ENCODE measurements at places on chromosomes 1 and 21. TPM values are rescaled to one million over a fixed set of nuclear protein-coding genes. Genes with fewer than 3 reads are reported as not detected.

The KRTAP13-1 gene
- polyA plus RNA-seq, result not detected

DNA sequence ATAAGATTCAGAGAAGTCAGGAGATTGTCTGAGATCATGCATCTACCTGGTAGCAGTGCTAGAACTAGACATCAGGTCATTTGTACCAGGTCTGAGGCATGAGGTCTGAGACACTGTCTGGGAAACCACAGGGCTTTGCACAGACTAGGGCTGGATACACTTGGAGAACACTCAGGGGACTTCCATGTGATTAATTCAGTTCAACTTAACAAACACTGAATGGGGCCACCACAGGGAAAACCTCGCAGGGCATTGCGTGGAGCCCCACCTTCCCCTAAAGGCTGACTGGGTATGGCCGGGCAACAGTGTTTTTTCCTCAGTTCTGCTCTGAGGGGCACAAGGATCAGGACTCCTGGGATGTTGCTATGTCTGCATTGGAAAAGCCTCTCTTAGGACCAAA, 86.5 kb upstream of the WARS2 start:
- DNase-seq, result no peak

DNA sequence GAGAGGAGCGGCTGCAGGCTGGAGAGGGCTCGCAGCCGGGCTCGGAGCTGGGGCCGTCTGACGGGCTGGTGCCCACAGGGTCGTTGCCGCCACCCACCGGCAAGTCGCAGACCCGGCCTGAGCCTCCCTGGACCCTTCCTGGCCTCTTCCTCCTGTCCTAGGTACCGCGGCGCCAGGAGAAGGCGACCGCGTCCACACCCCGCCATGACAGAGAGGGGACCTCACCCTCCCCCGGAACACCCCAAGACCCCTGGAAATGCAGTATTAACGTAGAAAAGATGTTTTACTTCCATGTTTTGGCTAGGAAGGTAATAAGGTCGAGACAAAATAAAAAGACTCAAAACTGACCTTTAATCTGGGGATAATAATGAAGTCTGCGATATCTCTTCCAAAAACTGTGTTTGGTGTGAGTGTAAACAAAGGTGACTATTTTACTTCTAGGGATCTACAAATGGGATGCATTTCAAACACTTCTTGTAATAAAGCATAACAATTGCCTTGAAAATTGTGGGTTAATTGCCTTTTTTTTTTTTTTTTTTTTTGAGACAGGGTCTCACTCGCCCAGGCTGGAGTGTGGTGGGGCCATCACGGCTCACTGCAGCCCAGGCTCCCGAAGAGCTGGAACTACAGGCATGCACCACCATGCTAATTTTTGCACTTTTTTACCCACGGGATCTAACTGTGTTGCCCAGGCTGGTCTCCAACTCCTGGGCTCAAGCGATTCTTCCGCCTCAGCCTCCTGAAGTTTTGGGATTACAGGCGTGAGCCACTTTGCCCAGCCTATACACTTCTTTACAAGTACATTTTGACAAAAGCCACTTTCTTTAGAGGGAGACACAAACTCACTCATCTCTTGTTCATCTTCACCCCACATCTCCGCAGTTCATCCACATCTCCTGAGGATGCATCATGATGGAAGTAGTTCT, 838 bp upstream of the RSRP1 start:
- DNase-seq, result no peak

DNA sequence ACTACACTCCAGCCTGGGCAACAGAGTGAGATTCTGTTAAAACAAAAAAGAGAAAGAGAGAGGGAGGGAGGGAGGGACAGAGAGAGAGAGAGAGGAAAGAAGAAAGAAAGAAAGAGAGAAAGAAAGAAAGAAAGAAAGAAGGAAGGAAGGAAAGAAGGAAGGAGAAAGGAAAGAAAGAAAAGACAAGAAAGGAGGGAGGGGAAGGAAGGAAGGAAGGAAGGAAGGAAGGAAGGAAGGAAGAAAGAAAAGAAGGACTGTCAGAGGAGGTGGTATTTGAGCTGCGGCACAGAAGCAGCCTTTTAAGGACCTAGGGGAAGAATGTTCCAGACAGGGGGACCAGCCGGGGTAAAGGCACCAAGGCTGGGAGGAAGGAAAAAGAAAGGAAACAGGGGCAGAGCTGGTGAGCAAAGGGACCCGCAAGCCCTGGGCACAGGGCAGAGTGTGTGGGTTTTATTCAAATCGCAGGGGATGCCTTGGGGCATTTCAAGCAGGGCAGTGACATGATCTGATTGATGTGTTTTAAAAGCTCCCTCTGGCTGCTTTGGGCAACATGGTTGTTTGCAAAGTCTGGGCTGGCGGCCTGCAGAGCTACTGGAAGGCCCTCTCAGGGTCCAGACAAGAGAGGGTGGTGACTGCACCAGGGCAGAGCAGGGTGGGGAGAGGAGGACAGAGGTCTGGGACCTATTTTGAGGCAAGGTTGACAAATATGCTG, 176.9 kb upstream of the VAMP3 start:
- DNase-seq, result no peak

- no peak for DNase-seq
Measured at GRCh38 chr21:26528882-26529281, 44.2 kb downstream of the CYYR1 start.

DNA sequence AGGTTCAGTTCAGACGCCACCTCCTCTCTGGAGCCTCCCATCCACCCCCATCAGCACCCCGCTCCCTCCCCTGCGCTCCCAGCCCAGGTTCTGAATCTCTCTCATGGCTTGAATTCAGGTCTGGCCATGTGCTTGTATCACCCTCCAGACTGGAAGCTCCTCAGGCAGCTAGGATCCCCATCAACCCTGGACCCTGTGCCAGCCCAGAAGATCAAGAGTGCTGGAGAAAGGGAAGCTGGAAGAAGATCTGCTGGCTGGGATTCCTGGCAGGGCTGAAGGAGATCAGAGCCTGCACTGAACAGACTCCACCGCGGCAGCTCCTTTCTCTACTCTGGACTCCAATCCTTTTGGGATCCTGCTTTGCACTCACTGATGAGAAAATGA, 11.7 kb upstream of the TINAGL1 start:
- DNase-seq, result no peak

DNA sequence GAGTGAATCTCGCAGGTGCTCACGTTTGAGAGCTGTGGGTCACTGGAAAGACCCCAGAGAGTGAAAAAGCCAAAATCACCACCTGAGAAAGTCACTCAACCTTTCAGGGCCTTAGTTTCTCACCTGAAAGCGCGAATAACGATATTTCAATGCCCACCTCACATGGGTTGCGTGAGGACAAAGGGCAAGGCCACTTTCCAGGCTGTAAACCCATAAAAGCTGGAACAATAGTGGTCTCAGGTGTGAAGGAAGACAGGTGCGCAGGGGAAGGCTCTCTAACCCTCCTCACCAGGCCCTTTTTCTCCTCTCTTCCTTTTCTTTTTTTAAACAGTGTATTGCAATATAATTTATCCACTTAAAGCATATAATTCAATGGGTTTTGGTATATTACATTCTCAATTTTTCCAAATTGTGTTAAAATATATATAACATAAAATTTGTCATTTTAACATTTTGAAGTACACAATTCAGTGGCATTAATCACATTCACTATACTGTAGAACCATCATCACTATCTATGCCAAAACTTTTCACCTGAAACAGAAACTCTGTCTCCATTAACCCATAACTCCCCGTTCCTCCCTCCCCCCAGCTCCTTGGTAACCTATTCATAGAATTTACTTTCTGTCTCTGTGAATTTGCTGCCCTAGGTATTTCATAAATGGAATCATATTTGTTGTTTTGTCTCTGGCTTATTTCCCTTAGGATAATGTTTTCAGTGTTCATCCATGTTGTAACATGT, 118.4 kb upstream of the TNR start:
- DNase-seq, result no peak

- DNase-seq, result no peak
Measured at GRCh38 chr1:171788696-171789095, 7.2 kb downstream of the METTL13 start.

The GRIK3 gene
- polyA plus RNA-seq, result 1.7 TPM

- no peak for DNase-seq
Measured at GRCh38 chr1:68175621-68176398, 56.5 kb downstream of the WLS start.

DNA sequence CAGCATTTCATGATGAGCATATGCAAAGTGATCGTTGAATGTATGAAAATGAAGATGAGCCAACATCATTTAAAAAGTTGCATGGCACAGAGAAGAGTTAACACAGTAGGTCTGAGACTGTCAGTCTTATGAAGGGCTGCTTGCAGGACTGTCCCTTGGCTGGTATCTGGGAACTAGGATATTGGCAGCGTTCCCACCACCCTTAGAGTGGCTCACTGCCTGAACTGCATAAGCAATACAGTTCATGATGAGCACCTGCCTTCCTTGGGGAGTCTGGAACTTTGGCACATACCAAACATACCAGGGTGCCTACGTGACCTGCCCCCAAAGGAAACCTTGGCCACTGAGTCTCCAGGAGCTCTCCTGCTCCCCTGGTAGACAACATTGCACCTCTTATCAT, 161.8 kb downstream of the DSCAM start:
- DNase-seq, result no peak

DNA sequence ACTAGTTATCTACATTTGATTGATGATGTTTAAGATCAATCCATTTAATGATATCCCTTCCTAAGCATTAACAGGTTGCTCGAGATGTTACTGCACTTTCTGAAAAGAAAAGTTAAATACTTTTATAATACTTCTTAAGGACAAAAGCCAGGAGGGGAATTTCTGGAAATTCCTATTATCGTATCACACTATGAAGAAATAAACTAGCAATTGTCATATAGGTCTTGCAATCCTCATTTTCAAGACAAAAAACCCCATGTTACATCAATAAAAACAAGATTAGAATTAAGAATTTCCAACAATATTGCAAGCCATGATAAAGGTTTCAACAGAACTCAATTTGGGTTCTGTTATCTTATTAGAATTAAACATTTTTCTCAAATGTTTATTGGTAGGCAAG, 47.2 kb downstream of the HNRNPR start:
- no peak for DNase-seq

GRCh38 chr21:38367646-38368045, 110.9 kb downstream of the KCNJ15 start:
- DNase-seq, result no peak

The FNDC10 gene
- 2.2 TPM for polyA plus RNA-seq

DNA sequence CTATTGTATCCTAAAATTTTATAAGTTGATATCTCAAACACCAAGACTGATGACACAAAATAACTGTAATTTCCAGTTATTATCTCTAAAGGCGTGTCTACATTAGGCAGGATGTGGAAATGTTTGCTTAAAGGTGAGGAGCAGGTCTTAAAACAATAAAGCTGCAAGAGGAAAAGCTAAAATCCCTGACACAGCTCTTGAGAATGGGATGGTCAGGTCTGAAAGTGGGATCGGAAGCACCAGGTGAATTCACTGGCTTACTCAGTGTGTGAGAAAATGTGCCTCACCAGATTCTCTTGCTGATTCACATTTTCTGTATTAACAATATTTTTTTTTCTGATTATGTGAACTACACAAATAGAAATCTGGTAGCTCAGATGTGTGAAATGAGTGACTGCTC, 421.9 kb upstream of the ADAMTS5 start:
- no peak for DNase-seq

DNA sequence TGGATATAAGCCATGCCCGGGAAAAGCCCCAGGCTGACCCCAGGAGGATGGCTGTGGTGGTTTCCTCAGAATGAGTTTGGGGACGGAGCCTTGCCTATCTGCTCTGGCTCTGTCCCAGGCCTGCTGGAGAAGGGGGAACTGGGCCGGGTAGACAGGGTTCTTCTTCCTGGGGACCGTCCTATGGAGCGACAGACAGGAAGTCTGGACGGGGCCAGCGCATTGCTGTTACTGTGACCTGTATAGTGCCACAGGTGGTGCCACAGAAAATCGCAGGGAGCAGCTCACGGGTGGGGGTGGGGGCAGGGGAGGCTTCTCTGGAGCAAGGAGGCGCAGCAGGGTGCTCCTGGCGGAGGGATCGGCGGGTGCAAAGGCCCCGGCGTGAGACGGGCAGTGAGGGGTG, 36.4 kb downstream of the CFAP74 start:
- DNase-seq, result no peak

DNA sequence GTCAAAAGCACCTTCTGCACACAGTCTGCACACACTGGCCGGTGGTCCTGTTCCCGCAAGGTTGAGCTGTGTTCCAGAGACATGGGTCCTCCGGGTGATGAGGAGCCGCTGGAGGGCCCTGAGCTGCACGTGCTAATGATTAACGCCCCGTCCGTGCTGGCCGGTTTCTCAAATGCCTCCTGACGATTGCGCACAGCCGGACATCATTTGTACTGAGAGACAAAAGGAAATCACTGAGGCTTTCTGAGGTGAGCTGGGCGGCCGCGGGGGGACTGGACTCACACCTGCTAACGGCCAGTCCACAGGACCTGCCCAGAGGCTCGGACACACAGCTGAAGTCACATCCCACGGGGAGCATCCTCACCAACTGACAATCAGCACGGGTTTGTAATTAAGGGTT, 29.2 kb downstream of the POFUT2 start:
- DNase-seq, result no peak

DNA sequence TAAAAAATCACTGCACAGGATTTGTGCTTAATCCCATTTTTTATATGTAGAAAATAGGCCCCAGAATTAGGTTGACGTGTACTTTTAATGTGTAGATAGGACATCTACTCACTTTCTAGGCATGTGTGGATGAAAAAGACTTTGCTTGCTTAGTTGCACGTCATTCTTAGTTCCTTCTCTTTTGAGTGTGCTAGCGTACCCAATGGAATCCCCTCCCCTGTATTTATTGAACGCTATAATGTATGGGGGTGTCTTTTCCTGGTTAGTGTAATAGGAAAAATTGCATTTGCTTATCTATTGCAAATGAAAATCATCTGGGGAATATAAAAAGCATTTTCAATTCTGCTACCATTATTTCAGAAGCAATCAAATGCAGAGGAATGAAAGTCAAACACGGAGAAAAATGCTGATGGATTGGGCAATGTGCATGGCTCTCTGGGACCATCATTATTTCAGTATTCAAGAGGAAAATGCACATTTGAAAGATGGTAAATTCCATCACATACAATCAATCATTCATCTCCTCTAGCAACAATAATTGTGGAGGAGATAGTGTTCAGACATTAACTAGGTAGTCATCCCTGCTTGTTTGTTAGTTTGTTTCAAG, 277.0 kb upstream of the B3GALT2 start:
- no peak for DNase-seq

The IFI44 gene
- polyA plus RNA-seq, result 20.4 TPM

The CAMSAP2 gene
- 15.2 TPM for polyA plus RNA-seq

DNA sequence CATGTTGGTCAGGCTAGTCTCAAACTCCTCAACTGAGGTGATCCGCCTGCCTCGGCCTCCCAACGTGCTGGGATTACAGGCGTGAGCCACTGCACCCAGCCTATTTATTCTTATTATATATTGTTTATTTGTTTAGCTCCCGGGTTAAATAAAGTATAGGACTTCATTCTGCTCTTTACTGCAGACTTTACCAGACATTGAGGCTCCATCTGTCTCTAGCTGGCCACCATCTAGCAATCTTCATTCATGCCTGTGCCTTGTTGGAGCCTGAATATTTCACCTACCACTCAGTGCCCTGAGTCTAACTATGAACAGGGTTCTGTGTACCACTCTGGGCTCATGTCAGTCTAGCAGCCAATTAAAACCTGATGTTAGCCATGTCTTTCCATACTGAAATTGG, 2.1 kb upstream of the DDAH1 start:
- DNase-seq, result no peak
